ENCODE measurements at places on chromosomes 7 and 10.

DNA sequence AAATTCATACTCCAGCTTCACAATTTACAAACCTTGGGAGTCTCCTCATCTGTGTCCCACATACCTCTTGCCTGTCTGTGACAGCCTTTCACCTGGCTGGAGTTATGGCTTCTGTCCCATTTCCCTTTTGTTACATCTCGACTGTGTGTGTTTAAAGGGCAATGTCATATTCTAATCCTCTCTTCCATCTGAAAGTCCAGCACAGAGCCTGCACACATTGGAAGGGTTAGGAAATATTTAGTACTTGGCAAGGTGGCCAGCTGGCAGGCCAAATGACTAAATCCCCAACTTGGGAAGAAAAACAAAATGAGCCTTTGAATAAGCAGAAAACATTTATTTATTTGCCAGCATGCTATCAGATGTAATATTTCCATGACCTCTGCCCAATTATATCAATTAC is 120.1 kb upstream of the STK17A start:
- no peak for DNase-seq

DNA sequence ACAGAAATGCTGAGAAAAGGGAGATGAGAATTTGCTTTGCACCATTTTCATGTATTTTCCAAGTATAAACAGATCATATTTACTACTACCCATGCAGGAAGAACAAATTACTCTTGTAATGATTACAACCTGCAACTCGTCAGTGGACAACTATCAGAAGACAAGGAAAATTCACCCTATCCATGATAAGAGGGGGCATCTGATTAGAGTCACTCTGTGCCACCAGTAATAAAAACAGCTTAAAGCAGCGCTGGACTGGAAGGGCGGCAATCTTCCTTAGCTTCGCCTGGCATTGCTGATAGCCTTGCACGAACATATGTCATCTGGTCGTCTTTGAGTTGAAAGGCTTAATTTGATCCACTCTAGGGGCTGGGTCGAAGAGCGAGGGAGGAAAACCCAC is 162.7 kb downstream of the SFMBT2 start:
- DNase-seq = no peak

DNA sequence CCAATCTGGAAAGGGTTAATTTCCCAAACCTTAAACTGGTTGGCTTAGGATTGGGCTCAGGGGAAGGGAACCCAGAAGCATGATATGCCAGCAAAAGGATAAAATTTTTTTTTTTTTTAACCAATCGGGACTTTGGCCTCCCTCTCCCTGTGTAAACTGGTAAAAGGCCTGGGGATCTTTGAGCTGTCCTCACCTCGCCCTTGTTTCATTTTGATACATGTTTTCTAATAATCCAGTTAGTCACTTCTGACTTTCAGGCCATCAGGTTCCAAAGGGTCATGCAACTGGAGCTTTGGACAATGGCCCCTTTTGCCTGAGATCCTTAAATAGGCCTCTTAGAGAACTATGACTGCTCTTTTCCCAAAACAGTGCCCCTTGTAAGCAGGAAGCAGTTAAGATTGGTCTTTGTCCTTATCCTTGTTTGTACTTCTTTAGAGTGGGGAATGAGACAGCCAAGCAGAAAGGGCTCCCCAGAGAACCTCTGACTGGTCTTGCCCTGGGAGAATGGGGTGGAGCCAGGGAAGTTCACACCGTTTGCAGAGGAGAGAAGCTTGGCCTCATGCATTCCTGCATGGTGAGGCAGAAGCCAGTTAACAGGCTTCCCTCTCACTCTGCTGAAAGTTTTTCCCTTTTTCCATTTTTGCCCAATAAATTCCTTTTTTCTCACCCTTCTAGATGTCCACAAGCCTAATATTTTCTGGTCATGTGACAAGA is 424.2 kb upstream of the CNTNAP2 start:
- no peak for DNase-seq

GRCh38 chr10:77537720-77538373 is 99.8 kb downstream of the KCNMA1 start:
- no peak for DNase-seq

DNA sequence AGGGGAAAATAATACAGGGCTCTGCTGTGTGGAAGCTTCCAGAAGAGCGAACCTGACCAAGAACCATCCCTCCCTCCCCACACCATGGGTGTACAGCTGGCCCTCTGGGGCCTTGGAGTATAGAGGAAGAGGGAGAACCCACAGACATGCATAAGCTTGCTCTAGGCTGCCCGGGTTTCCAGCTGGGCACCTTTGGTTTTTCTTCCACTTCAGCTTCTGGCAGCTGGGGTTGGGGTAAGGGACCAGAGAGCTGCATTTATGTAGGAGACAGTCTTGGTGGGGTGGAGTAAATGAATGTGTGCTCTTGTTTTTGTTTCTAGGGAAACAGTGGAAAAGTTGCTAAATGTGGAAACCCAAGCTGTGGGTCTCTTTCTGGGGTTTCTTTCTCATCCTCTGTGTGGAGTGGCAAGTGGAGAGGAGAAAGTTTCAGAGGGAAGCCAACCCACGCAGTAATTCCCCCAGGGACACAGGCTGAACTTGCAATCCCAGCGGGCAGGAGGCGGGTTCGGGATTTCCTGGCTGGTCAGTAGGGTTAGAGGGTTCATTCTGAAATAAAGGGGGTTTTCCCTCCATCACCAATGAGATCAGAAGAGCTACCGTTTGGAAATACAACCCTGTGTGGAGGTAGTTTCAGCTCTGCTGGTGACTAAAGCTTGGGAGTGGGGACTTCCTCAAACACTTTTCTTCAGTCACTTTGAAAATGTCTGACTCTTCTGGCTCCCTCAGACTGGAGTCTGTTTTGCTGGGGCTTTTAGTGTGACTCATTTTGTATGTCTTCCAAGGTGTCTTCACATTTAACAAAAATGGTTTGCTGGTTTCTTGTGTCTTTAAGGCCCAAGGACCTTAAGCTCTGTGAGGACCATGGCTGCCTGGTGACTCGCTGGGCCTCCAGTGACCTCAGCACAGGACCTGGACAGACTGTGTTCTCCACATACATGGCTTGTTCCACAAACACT is 22.2 kb upstream of the SRGN start:
- no peak for DNase-seq

- no peak for DNase-seq
Measured at GRCh38 chr7:35677582-35678356, 17.2 kb downstream of the HERPUD2 start.

- DNase-seq = no peak
Measured at GRCh38 chr10:6563075-6563474, 17.0 kb downstream of the PRKCQ start.

GRCh38 chr7:33868166-33868565 is 37.2 kb upstream of the BMPER start:
- DNase-seq = no peak

- DNase-seq = peak; percentile 70
Measured at GRCh38 chr7:128742206-128742605, 3.0 kb downstream of the CALU start.

- no peak for DNase-seq
Measured at GRCh38 chr10:7426349-7426748, 15.5 kb upstream of the SFMBT2 start.

DNA sequence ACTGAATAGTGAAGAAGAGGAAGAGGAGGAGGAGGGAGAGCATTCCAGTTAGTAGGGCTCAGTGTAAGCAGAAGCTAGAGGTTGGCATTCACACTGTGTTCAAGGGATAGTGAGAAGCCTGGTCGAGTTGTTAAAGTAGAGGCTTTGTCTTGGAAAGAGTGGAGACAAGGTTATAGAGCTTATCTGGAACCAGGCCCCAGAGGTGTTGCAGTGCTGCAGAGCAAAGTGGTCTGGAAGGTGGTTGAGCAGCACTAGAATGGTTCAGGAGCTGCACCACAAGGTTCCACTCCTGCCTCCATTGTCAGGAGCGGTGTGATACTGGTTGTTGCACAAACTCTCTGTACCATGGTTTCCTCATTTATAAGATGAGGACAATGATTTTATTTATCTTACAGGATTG is 8.8 kb upstream of the PCGF5 start:
- no peak for DNase-seq

GRCh38 chr7:129213828-129214227 is 11.0 kb upstream of the AHCYL2 start:
- no peak for DNase-seq

DNA sequence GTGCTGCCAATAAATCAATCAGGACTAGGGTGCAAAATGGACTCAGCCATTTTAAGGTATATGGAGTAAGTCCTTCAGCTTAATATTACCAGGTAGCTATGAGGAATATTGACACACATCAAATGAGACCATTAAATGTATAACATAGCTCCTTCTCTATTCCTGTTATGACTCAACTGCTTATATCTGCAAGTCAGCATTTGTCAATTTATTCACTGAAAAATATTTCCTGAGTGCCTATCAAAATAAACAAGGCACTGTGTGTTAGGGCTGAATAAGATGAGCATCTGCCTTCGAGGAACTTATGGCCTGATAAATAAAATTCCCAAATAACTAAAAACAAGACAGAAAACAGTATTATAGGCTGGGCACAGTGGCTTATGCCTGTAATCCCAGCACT is 113.8 kb downstream of the CDK6 start:
- no peak for DNase-seq

GRCh38 chr7:75858410-75858809 is 20.4 kb upstream of the RHBDD2 start:
- DNase-seq = no peak

DNA sequence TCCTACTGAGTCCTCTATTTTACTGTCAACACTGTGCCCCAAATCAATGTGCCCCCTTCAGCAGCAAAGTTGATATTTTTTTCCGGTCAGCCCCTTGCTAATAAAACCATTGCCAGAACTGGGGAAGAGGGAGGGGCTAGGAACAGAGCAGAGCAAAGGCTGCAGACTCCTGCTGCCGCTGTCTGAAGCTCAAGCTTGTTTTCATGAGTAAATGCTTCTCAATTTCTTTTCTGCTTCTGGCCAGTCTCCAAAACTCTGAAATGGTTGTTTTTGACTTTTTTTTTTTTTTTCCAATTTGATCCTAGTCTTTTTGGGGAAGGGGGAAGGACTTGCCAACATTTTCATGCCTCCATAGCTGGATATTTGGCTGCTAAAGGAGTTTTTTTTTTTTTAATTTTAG is 26.7 kb upstream of the PROSER2 start:
- DNase-seq = no peak

Measured in AG09319 (cell line).